Stimulated activated naive CD4-positive, alpha-beta T cell treated with Interleukin-2 at 50 U/mL for 16 hours (primary cell): ENCODE measurements at places on chromosomes 2 and 18.

GRCh38 chr2:143988082-143988481 lies 531.8 kb downstream of the ZEB2 start:
- no peak for DNase-seq

DNA sequence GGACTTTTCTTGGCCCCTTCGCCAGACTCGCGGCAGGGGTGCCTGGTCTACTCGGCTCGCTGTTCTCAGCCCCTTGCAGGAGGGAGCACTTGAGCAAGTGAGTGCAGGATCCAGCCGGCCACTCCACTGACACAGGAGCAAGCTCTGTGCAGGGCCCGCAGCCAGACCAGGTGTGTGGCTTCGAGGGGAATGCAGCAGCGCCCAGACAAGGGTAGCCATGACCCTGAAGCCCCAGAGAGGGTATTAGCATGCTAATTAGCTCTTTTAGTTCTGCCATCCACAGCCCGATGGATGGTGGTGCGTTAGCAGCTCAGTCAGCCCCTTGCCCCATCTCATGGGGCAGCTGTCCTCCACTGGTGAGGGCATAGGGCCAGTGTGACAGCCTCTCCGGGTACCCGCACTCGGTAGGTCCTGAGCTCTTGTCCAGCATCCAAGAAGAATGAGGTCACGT lies 103.2 kb upstream of the HS6ST1 start:
- no peak for DNase-seq

DNA sequence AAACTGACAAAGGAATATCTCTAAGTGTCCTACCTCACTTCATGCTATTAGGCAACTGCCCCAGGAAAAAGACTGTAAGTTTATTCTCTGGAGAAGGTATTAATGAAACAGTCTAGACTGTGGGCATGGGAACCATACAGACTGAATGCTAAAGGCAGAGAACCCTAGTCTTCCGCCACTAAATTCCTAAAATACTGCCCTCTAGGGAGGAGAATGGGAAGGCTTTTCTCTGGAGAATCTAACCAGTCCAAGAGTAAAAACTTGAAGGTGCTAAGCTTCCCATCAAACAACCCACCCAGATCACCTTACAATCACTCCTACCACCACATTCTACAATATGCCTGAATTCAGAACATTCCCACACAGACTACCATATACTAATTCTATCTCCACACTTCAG lies 3.4 kb downstream of the SRBD1 start:
- no peak for DNase-seq

DNA sequence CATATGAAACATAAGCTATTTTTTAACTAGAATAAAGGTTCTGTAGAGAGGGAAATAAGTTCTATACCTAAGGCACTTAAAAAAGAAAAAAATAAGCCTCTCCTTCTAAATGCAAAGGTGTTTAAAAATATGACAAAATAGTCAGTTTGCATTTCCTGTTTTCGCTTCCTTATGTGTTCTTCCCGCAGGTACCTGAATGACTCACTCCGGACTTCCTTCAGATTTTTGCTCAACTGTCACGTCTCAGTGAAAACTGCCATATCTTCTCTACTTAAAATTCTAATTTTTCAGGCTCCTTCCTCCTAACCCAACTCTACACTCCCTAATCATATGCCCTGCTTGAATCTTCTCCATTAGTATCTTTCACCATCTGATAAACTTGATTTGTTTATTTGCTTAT lies 1333.1 kb downstream of the LRP1B start:
- DNase-seq: no peak

- DNase-seq: no peak
These were observed 33.2 kb upstream of the GALNT3 start for GRCh38 chr2:165827016-165827920.

- DNase-seq: no peak
These were observed 224.7 kb downstream of the SLC8A1 start for GRCh38 chr2:40227210-40227609.

DNA sequence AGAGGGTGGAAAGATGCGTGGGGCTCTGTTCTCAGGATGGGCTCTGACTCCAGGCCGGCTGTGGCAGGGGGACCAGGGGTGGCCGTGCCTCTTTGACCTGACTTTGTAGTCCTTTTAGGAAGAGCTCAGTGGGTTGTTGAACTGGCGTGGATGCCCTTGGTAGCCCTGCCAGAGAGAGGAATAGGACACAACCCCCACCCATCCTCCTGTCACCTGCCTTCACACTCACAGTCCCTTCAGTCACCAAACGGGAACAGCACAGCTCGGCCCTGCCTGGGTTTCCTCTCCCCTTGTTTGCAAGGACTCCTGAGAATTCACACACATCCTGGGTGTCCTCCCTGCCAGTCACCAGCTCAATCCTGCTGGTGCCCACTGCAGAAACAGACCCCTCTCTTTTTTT lies 20.1 kb upstream of the MRPL33 start:
- DNase-seq: no peak

GRCh38 chr2:232854082-232854481 lies 16.0 kb upstream of the SNORC start:
- DNase-seq: no peak

DNA sequence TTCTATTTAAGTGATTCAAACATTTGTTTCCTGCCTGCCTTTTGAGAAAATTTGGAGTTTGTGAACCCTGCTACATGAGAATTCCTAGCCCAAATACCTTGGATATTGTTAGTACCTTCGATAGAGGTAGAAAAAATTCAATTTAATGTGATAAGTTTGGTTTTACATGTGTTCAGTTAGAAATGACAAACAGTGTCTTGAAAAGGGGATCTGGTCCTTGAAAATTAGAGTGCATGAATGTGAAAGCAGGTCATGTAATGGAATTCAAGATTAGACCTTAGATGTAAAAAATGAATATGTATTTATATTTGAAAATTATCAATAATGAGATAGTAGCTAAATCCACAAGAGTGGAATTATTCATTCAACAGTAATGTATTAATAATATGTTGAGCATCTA lies 70.5 kb downstream of the PIK3C3 start:
- DNase-seq: no peak

DNA sequence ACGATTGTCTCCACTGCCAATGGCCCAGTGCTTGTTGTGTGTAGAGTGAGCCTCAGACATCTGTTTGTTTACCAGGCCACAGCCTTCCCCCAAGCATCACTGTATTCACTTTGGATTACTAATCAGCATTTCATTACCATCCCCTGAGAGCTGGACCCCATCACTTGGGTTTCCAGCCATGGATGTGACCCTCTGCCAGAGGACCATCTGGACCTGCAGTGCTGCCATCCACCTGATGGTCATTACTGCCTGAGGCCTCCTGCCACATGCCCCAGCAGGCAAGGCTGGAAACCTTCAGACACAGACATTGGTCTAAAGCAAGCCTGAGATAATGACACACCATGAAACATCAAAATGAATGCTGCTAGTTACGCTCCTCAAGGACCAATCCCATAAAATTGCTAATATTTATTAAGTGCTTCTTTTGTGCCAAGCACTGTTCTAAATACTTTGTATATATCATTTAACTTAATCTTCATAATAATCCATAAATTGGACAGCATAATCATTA lies 2096.3 kb upstream of the CELF4 start:
- DNase-seq: no peak

GRCh38 chr2:126906781-126907180 lies 8.1 kb downstream of the TEX51 start:
- no peak for DNase-seq

GRCh38 chr2:4930704-4931103 lies 761.5 kb upstream of the SOX11 start:
- DNase-seq: no peak

DNA sequence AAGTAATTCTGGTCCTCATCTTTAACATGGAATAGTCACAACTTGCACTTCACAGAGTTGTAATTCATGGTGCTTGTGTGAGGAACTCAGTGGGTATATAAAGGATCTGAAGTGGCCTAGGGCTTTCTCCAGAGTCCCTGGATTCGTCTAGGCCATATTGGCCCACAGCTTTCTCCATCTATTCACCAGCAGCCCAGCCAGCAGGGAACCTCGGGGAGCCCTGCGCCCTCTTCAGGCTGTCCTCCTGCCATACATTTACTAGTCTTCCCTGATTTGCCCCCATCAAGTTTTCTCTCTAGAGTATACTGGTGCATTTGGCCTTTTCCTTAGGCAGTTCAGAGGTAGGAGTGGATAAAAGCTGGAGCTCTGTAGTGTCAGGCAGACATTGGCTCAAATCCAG lies 278.3 kb downstream of the MYCN start:
- DNase-seq: no peak

GRCh38 chr2:141748616-141749015 lies 382.2 kb downstream of the LRP1B start:
- DNase-seq: no peak

DNA sequence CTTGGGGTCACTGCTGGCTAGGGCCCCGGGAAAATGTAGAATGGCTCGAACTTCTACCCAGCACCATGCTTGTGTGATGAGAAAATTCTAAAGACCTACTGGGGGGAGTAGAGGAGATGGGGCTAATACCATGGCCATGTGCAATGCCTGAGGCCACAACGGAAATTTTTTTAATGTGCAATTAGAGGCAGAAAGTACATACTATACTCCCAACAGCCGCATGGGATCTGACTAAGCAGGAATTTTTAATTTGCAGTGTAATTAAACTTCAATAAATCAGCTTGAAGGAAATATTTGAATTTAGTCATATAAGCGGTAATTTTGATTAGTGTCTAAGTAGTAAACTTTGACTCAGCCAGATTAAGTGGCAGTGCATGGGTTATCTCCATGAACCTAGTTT lies 53.2 kb upstream of the CNGA3 start:
- DNase-seq: no peak

DNA sequence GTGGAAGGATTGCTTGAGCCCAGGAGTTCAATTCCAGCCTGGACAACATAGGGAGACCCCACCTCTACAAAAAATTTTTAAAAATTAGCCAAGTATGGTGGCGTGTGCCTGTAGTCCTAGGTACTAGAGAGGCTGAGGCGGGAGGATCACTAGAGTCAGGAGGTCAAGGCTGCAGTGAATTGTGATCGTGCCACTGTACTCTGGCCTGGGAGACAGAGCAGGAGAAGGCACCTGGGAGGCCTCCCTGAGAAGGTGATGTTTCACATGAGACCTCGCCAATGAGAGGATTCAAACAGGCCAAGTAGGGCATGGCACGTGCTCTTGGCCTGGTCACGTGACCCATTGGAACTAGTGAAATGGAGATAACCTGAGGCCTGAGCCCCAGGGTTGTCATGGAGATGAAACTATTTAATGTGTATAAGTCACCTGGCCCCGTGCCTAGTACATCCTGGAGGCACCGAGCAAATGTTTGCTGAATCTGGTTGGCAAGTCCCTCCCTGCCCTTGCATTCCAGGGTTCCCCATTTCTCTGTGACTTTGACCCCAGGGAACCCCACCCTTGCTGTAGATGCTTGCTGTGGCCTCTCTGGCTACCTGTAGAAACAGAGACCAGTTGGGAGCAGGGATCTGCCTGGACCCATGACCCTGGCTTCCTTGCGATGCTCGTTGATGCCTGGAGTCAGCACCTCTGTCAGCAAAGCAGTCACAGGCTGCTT lies 26.1 kb upstream of the ROCK2 start:
- DNase-seq: no peak

- DNase-seq: no peak
These were observed 5.1 kb upstream of the ZC3H15 start for GRCh38 chr2:186480991-186481390.

GRCh38 chr18:8842506-8842905 lies 137.2 kb downstream of the MTCL1 start:
- DNase-seq: no peak

DNA sequence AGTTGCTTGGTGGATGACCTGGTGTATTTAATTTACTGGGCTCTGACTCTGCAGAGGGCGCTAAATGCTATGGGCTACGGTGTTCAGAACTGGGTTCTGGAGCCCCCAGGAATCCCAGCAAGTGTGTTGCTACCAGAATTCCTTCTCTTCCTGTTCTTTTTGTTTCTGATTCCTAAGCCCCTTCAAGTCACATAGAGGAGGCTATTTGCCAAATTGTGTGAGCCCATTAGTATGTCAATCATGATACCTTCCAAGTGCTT lies 358.2 kb upstream of the SPRED2 start:
- DNase-seq: no peak

DNA sequence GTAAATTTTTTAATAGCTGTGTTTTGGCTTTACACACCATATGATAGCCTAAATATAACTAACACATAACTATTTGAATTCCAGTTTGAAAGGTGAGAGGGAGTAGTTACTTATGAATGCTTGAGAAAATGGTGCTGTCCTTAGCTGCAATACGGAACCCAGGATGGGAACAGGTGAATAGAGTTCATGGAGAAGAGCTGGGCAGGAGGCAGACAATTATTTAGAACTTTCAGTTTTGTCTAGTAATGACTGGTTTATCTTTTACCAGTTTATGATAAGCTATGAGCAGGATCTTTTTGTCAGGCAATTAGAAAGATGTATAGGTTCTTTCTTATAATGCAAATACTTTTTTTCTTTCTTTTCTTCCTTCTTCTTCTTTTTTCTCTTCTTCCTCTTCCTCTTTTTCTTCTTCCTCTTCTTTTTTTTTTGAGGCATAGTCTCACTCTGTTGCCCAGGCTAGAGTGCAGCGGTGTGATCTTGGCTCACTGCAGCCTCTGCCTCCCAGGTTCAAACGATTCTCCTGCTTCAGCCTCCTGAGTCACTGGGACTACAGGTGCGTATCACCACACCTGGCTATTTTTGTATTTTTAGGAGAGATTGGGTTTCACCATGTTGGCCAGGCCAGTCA lies 25.9 kb downstream of the UBR3 start:
- no peak for DNase-seq

- DNase-seq: no peak
These were observed 464.5 kb downstream of the IRS1 start for GRCh38 chr2:226334981-226335720.

DNA sequence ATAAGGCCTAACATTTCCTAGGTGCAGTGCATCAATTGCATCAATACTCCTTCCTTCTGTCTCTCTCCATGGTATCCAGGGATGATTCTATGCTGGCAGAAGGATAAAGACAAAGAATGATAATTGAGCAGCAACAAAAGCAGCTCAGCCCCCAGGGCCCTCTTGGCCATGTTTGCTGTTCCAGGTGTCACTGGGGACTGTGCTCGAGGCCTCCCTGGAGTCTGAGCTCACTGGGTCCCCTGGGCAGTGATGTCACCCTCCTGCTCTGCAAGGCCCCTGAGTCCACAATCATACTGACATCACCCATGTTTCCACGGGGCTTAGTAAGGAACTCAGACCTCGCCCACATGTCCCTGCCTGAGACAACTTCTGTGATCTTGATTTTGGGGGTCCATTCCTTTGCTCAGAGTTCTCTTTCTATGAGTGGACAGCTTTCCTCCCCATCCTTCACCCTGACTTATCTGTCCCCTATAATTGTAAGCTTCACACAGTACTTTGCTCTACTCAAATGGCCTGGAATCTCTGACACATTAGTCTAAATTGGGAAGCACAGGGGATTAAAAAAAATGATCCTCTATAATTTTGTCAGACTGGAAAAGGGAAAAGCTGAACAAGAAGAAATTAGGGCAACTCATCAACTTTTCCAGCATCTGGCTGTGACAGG lies 15.8 kb upstream of the EXOC6B start:
- DNase-seq: no peak

GRCh38 chr2:54038835-54039234 lies 68.0 kb upstream of the PSME4 start:
- no peak for DNase-seq

DNA sequence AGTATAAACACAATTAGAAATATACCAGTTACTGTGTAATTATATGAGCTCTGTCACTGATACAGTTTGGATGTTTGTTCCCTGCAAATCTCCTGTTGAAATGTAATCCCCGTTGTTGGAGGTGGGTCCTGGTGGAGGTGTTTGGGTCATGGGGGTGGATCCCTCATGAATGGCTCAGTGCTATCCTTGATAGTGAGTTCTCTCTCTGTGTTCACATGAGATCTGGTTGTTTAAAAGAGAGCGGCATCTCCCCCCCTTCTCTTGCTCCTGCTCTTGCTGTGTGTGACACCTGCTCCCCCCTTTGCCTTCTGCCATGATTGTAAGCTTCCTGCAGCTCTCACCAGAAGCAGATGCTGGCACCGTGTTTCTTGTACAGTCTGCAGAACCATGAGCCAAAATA lies 24.1 kb downstream of the MTX2 start:
- no peak for DNase-seq
